ENCODE measurements at places on chromosomes 4 and X.

DNA sequence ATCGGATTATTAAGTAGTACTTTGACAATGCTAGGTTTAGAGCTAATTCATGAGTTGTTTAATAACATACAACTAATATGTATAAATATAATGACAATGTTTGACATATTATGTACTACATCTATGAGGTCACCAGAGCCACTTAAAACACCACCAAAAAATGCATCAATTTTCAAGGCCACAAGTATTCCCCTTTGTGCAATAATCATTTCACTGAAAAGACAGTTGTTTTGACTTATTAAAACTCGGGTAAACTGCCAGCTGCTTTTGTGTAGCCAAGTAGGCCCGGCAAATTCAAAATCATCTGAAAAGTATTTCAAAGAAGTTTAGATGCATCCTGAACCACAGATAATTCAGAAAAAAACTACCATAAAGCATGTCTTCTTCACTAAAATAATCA is 48.7 kb downstream of the CLOCK start:
- DNase-seq = peak; percentile 34

GRCh38 chrX:118594697-118595420 is 99.2 kb downstream of the DOCK11 start:
- DNase-seq = no peak

DNA sequence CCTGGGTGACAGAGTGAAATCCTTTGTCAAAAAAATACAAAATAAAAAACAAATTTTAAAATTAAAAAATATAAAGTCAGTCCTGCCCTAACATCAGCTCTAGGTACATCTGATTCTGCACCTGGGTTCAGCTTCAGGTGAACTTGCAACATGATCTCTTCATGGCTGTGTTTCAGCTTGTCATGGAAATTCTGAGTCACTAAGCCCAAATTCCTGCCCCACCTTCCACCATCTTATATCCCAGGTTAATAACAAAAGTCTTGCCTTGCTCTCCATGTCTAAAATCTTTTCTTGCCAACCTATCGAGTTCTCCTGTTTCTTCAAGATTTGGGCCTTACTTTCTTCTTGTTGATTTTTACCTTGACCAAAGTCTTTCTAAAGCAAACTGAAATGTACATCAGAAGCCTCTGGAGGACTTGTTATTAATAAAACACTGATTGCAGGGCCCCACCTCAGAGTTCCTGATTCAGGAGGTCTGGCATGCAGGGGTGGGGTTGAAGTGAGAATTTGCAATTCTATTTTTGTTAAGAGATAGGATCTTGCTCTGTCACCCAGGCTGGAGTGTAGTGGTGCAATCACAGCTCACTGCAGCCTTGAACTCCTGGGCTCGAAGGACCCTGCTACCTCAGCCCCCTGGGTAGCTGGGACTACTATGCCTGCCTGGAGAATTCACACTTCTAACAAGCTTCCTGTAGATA is 125.8 kb upstream of the VCX3A start:
- no peak for DNase-seq

GRCh38 chrX:65574356-65574755 is 39.8 kb upstream of the LAS1L start:
- no peak for DNase-seq

- no peak for DNase-seq
Observed at GRCh38 chr4:81982846-81983540, 390.8 kb downstream of the HNRNPD start.

Measured in IMR-90 (cell line).